ENCODE measurements at places on chromosomes 5 and 9.

DNA sequence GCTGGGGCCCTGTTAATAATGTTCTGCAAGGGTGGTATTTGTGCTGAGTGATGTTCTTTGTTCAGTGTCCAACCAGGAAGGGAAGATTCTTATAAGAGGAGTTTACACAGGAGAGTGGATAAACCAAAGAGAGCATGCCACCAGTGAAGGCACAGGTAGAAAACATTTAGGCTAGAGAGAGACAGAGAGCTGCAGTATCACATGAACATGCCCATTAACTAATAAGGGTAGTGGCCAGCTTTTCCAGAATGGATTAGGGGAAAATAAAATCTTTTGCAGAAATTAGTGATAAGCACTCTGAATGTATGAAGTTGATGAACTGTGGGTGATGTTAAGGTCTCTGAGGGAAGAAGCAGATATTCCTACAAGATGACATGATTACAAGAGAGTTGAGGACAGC is 54.1 kb upstream of the PRLR start:
- no peak for DNase-seq

DNA sequence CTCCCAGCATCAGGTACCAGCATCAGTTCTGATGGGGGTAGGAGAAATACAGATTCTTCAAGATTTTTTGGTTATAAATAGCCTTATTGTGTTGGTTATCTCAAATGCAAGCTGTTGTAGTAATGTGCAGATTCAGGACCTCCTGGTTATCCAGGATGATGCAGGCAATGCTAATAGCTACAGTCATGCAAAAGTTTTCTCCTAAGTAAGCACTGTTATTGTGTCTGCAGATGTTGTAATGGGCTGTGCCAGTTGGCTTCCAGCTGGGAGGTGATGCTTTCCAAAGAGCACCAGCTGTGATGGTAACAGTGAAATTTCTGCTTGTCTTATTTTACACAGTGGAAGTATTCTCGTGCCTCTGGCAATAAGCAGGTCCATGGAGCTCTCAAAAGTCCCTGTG is 719.2 kb upstream of the CTNND2 start:
- no peak for DNase-seq

GRCh38 chr9:136835162-136835931 is 6.9 kb upstream of the AJM1 start:
- no peak for DNase-seq

DNA sequence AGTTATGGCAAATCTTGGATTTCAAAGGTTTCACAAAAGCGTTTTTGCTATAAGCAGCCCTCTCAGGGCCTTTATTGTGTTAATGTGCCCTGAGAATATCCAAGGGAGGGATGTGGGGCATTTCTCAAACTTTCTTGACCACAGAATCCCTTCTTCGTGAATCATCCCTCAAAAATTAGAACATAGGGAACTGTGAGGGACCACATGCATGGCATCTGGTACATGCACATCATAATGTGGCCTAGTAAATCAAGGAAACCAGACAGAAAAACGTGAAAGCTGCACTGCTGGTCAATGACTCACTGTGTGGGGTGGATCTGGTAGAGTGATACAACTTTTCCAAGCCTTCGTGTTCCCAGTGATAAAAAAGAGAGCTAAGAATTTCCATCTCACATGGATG is 22.4 kb downstream of the DDX31 start:
- peak; percentile 91 for DNase-seq

GRCh38 chr5:97418462-97418861 is 235.4 kb upstream of the RIOK2 start:
- DNase-seq, result no peak

DNA sequence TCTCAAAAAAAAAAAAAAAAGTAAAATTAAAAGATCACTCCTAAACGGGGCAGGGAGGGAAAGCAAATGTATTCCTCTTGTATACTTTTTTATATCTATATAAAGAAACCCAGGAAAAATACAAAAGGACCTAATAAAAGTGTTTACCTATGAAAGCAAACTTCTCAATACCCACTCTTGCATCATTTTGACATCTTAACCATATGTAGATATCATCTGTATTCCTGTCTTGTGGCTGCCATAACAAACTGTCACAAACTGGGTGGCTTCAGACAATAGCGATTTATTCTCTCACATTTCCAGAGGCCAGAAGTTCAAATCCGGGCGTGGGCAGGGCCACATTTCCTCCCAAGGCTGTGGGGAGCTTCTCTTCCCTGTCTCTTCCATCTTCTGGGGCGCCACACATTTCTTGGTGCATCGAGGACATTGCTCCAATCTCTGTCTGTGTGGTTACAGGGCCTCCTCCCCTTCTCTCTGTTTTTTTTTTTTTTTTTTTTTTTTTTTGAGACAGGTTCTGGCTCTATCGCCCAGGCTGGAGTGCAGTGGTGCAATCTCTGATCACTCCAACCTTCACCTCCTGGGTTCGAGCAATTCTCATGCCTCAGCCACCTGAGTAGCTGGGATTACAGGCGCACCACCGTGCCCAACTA is 58.4 kb upstream of the IL17B start:
- DNase-seq, result no peak

DNA sequence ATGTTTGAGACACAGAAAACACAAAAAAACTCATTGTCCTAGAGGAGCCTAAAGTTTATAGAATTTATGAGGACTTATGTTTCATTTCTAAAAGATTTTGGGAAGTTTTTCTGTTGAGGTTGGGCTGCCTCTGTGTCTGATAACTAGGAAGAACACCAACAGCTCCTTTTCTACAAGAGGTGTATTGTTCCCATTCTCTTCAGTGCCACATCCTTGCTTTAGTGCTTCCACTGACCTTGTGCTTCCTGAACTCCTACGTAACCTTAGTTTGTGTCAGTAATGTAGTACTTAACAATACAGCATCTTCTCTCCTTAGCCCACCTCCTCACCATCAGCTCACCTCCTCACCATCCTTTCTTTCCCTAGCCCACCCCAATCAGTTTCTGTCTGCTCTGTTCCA is 117.3 kb upstream of the TNC start:
- DNase-seq, result no peak

GRCh38 chr9:3200331-3200774 is 325.4 kb downstream of the RFX3 start:
- no peak for DNase-seq
